Activated CD4-positive, alpha-beta T cell treated with anti-CD3 and anti-CD28 coated beads for 36 hours (primary cell): ENCODE measurements at places on chromosomes 2 and 18.
A peak's percentile ranks its signal among the peaks of the same experiment; 100 is the strongest.

DNA sequence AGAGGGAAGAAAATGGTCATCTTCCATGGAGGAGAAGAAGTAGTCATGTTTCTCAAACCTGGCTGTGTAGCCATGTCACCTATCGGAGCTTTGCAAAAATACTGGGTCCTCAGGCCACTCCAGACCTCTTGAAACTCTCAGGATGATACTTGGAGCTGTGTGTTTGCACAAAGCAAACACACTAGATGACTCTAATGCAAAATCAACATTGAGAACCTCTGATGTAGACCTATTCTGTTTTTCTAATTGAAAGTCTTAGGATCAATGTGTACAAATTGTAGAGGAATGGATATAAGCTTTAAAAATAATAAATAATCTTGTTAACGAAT, 444.3 kb downstream of the RND3 start:
- H3K27me3 ChIP-seq: no peaks in the 10 kb centered on the region
- H3K27ac ChIP-seq: no peak overlapping the region
- no peak for DNase-seq
- no peak overlapping the region for H3K4me3 ChIP-seq
- no peaks in the 10 kb centered on the region for H3K4me1 ChIP-seq
- H3K36me3 ChIP-seq: no peaks in the 10 kb centered on the region

GRCh38 chr2:112674229-112674628, 28.5 kb downstream of the SLC20A1 start:
- no peak overlapping the region for H3K27ac ChIP-seq
- peaks cover 1% of the 10 kb centered on the region for H3K27me3 ChIP-seq
- H3K36me3 ChIP-seq: peaks cover 1% of the 10 kb centered on the region
- no peak for DNase-seq
- H3K4me3 ChIP-seq: no peak overlapping the region

- no peak overlapping the region for H3K27ac ChIP-seq
- H3K36me3 ChIP-seq: peaks cover 4% of the 10 kb centered on the region
- no peak overlapping the region for H3K4me3 ChIP-seq
- H3K27me3 ChIP-seq: no peaks in the 10 kb centered on the region
- DNase-seq: no peak
- H3K4me1 ChIP-seq: peaks cover 22% of the 10 kb centered on the region
Observed at GRCh38 chr2:231665245-231666170, 42.8 kb upstream of the PTMA start.

GRCh38 chr2:10387033-10387432, 61.1 kb downstream of the ODC1 start:
- no peak for DNase-seq
- peak overlapping the region; percentile 14 for H3K27ac ChIP-seq
- no peaks in the 10 kb centered on the region for H3K27me3 ChIP-seq
- peaks cover 75% of the 10 kb centered on the region for H3K4me1 ChIP-seq
- H3K4me3 ChIP-seq: no peak overlapping the region

- H3K36me3 ChIP-seq: peaks cover 11% of the 10 kb centered on the region
- H3K27me3 ChIP-seq: no peaks in the 10 kb centered on the region
- no peak overlapping the region for H3K27ac ChIP-seq
- H3K4me1 ChIP-seq: peaks cover 11% of the 10 kb centered on the region
- DNase-seq: no peak
Observed at GRCh38 chr2:171709011-171709685, 21.9 kb downstream of the DYNC1I2 start.

DNA sequence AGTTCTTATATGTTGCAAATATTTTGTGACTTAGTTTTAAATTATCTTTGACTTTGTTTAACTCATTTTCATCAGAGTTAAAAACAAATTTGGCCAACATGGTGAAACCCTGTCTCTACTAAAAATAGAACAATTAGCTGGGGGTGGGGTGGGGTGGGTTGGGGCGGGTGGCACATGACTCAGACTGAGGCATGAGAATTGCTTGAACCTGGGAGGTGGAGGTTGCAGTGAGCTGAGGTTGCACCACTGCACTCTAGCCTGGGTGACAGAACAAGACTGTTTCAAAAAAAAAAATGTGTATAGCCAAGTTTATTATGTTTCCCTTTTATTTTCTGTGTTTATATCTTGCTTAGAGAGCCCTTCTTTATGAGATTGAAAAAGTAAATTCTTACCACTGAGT, 14.2 kb upstream of the LIPG start:
- DNase-seq: no peak
- H3K4me3 ChIP-seq: no peak overlapping the region
- no peaks in the 10 kb centered on the region for H3K36me3 ChIP-seq
- H3K27me3 ChIP-seq: peaks cover 15% of the 10 kb centered on the region

DNA sequence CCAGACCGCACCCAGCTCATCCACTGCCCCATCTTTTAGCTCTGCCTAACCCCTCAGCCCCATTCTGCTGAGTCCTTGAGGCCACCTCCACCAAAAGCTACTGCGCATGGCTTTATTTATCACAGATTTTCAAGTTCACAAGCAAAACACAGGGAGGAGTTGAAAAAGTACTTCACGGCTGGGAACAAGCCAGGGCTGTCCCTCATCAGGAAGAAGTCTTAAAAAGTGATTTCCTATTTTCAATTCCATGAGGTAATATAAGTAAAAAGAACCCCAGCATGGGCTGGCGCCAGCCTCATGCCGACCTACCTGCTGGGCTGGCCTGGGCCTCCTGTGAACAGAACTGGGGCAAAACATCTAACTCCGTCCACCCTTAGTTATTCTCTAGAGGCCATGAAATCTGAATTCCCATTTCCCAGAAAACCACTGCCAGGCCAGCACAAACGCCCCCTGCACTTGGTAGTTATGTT, 69.0 kb downstream of the POLR1A start:
- H3K4me1 ChIP-seq: peaks cover 76% of the 10 kb centered on the region
- peak overlapping the region; percentile 97 for H3K27ac ChIP-seq
- H3K36me3 ChIP-seq: peaks cover 78% of the 10 kb centered on the region
- no peaks in the 10 kb centered on the region for H3K27me3 ChIP-seq

DNA sequence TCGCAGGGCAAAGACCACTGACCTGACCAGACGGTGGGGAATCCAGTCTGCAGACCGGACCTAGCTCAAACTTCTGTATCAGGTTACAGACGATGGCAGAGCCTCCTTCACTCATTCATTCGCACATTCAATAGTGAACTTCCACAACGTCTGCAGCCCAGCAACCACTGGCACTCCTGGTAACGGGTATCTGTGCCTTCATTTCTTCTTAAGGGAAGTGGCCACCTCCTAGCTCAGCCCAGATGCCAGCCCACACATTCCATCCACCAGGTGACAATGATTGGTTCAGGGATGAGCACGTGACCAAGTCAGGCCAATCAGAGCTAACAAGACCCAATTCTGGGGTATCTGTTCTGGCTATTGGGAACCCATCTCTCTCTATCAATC, 15.9 kb upstream of the ARMC9 start:
- H3K4me3 ChIP-seq: no peak overlapping the region
- no peaks in the 10 kb centered on the region for H3K27me3 ChIP-seq
- no peak overlapping the region for H3K27ac ChIP-seq
- peaks cover 8% of the 10 kb centered on the region for H3K4me1 ChIP-seq

DNA sequence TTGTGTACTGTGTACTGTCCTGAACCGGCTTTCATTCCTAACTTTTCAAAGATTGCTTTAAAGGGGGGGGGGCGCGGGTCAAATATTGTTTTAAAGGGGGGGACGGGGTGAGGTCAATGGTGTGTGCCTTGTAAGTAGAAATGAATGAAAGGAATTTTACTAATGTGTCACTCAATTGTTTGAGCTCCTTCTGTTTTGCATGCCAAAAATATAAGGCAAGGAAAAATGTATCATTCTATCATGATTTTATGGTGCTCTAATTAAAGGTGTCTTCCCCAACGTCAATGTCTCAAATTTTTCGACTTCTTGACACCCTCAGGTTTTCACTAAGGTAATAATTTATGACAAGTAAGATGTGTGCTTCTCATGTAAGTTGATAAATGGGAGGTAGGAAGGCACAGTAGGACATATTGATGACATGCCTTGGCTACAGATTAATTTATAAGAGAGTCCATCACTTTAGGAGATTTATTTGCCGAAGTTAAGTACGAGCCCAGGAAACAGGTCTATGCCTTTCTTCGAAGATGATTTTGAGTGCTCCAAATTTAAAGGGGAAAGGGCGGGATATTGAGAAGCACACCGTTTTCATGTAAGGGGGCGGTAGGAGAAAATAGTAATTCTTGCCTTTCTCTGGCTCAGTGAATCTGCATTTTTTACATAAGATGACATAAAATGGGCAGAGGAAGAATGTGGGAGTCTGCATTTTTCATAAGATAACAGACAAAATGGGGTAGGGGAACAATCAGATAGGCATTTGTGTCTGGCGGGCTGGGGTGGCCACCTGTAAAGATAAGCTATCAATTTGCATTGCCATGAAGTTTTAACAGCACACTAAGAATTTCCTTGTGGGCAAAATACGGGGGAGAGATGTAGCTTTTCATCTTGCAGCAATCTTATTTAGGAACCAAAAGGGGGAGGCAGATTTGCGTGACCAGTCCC, 1.2 kb upstream of the TRAPPC8 start:
- H3K27ac ChIP-seq: peak overlapping the region; percentile 82
- peaks cover 6% of the 10 kb centered on the region for H3K36me3 ChIP-seq
- peak overlapping the region; percentile 99 for H3K4me3 ChIP-seq
- DNase-seq: no peak
- no peaks in the 10 kb centered on the region for H3K27me3 ChIP-seq

- DNase-seq: no peak
- no peak overlapping the region for H3K27ac ChIP-seq
- no peaks in the 10 kb centered on the region for H3K27me3 ChIP-seq
- no peaks in the 10 kb centered on the region for H3K36me3 ChIP-seq
- H3K4me1 ChIP-seq: no peaks in the 10 kb centered on the region
Observed at GRCh38 chr2:233048569-233049193, 11.5 kb upstream of the INPP5D start.

DNA sequence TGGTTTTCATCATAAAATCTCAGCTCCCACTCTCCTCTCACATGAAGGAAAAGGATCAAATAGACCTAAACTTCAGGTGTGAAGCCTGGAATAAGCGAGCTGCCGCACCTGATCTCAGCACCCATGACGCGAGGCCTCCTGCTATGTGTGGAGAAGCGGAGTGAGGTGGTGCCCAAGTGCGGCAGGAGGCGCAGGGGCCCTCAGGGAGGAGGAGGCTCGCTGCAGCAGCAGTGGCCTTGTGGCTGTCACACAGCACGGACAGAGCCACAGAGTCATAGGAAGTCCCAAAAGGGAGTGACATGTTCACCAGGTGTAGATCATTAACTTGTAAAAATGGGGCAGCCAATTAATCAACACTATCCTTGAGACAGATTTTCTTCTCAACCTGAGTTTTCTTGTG, 9.1 kb downstream of the SCLY start:
- peaks cover 44% of the 10 kb centered on the region for H3K4me1 ChIP-seq
- no peak overlapping the region for H3K4me3 ChIP-seq
- H3K27ac ChIP-seq: no peak overlapping the region
- no peak for DNase-seq
- H3K36me3 ChIP-seq: peaks cover 81% of the 10 kb centered on the region

GRCh38 chr2:9488583-9489547, 14.5 kb downstream of the IAH1 start:
- no peaks in the 10 kb centered on the region for H3K27me3 ChIP-seq
- peaks cover 29% of the 10 kb centered on the region for H3K4me1 ChIP-seq
- H3K4me3 ChIP-seq: no peak overlapping the region
- no peak for DNase-seq
- H3K36me3 ChIP-seq: peaks cover 81% of the 10 kb centered on the region
- H3K27ac ChIP-seq: peak overlapping the region; percentile 51

DNA sequence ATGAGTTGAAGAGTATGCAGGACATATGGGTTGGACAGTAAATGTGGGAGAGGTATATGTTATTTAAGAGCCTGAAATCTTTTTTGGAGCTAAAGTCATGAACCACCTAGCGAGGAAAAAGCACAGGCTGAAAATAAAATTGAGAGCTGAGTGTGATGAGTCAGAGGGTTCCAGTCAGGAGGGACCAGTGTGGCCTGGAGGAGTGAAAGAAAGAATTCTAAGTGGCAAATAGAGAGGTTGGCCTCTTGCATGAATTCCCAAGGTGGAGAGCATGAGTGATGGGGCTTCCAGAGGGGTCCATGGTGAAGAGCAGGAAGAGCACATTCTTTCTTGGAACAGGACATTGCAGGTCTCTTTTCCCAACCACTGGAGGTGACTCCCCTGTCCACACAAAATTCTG, 282.6 kb downstream of the TDRD15 start:
- no peaks in the 10 kb centered on the region for H3K4me1 ChIP-seq
- no peak overlapping the region for H3K4me3 ChIP-seq
- no peak for DNase-seq
- H3K27me3 ChIP-seq: no peaks in the 10 kb centered on the region
- no peak overlapping the region for H3K27ac ChIP-seq
- no peaks in the 10 kb centered on the region for H3K36me3 ChIP-seq

- no peak for DNase-seq
- no peaks in the 10 kb centered on the region for H3K27me3 ChIP-seq
- H3K4me3 ChIP-seq: no peak overlapping the region
- peaks cover 6% of the 10 kb centered on the region for H3K4me1 ChIP-seq
- no peaks in the 10 kb centered on the region for H3K36me3 ChIP-seq
Observed at GRCh38 chr18:54926593-54927325, 32.5 kb downstream of the CCDC68 start.

- H3K27ac ChIP-seq: no peak overlapping the region
- DNase-seq: no peak
- no peaks in the 10 kb centered on the region for H3K36me3 ChIP-seq
Observed at GRCh38 chr18:37341016-37341415, 224.6 kb downstream of the CELF4 start.

DNA sequence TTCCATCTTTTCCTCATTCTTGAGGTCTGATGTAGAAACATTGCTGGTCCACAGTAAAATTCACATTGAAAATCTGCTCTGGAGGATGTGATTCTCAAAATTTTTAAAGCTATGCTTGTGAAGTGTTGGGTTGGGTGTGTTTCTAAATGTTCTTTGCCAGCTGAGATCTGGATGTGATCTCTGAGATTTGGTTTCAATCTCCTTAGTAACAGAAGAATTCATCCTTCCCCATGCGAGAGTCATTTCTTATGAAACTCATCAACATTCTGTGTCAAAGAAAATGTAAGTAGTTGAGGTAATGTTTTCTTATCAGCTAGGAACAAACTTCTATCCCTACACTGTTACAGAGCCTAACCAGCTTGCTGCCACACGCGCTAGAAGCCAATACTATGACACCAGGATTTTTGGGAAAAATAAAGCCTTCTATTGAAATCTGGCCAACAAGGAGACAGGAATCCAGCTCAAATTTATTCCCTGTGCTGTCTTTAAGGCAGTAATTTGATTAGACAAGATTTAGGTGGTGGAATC, 134.9 kb downstream of the PTH2R start:
- H3K27me3 ChIP-seq: no peaks in the 10 kb centered on the region
- H3K4me1 ChIP-seq: no peaks in the 10 kb centered on the region
- H3K4me3 ChIP-seq: no peak overlapping the region
- H3K27ac ChIP-seq: no peak overlapping the region

- H3K27ac ChIP-seq: no peak overlapping the region
- H3K36me3 ChIP-seq: no peaks in the 10 kb centered on the region
- H3K27me3 ChIP-seq: peaks cover 17% of the 10 kb centered on the region
- DNase-seq: peak; percentile 10
- H3K4me1 ChIP-seq: no peaks in the 10 kb centered on the region
Observed at GRCh38 chr2:150981826-150982225, 279.8 kb downstream of the RBM43 start.

DNA sequence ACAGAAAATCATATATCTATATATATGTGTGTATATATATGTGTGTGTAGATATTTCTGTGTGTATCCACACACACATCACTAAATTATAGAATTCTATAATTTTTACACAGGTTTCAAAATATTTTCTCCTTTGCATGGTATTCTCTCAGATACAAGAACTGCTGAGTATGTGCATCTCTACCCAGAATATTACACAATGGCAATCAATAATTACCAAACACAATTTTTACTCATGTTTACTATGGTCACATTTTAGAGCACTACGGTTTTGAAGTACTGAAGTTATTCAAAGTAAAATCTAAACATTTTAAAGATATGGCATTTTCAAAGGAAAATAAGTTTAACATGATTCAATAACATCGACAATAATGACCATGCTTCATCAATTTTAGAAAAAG, 258.5 kb downstream of the PAX3 start:
- H3K36me3 ChIP-seq: no peaks in the 10 kb centered on the region
- H3K27me3 ChIP-seq: peaks cover 4% of the 10 kb centered on the region
- H3K4me1 ChIP-seq: no peaks in the 10 kb centered on the region
- no peak for DNase-seq
- no peak overlapping the region for H3K4me3 ChIP-seq
- H3K27ac ChIP-seq: no peak overlapping the region
